ENCODE measurements at places on chromosomes 12 and 14.

DNA sequence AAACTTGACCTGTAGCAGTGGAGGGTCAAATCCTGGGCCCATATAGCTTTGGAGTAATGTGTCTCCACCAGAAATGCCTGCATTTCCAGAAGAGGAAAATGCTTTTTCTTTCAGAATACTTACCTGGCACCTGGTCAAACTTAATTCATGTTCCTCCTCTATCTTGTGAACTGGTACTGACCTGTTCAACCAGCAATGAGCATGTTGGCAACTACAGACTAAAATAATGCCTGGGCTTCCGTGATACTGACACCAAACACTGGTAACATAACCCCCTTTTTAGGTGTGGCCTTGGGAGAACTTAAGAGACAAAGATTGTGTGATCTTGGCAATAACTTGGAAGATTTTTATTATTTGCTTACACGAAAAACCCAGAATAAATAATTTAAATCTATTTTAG lies 23.8 kb upstream of the MGST1 start:
- DNase-seq, result no peak

- no peak for DNase-seq
Observed at GRCh38 chr14:60647081-60647836, 2.0 kb downstream of the SIX1 start.

- no peak for DNase-seq
Observed at GRCh38 chr12:16331998-16332397, 15.4 kb upstream of the MGST1 start.

GRCh38 chr14:21018781-21019180 lies 6.1 kb downstream of the NDRG2 start:
- DNase-seq, result no peak

- no peak for DNase-seq
Observed at GRCh38 chr14:68986926-68987652, 8.0 kb upstream of the ACTN1 start.

All from AG08395 (cell line).